ENCODE measurements at places on chromosomes 7 and 10.

- no peak for DNase-seq
These were observed 712.8 kb downstream of the PARD3 start for GRCh38 chr10:34102237-34102673.

DNA sequence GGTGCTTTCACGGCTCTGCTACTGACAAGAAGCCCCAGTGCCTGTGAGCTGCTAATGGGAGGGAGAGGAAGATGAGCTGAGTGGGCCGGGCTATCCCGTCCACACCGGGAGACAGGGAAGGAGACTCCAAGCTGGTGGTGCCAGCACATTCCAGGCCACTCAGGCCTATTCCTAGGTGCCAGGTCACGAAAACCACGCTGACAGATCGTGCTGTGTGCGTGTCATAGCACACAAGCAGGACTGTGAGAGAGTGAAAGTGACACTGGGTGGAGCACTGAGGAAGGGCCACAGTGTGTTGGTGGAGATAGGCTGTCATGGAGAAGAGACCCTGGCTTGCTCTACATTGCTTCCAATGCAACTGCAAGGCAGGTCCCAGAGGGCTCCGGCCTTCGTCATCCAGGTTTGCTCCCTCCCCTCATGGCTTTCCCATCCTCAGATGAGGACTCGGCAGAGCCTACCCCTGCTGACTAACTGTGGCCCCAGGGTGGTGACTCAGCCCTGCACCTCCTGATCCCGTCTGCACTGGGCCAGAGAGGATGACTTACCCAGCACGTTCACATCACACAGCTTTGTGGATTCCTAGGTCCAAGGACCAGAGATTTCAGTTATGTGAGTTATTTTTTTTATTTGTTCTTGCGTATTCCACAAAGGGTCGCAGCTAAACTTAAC, 167.3 kb downstream of the EGFR start:
- no peak for DNase-seq

GRCh38 chr10:51768886-51769465, 69.6 kb upstream of the CSTF2T start:
- DNase-seq = no peak

DNA sequence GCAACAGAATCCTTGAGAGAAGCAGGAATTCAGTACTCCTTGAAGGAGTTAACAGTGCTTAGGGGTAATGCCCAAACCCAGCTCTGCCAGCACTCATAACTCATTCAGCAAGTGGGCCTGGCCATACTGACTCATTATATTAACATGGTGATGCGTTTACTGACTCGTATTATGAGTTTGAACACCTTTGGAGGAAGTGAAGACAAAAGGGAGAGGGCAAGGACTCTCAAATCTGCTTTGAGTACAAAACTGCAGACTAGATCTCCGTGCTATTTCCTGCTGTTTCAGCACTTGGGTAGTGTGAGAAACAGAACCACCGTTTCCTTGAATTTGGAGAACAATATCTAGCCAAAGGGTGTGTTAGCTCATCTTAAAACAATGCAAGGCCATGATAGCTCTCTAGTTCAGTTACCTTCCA, 30.8 kb downstream of the SLC16A9 start:
- DNase-seq = no peak

- DNase-seq = no peak
These were observed 73.1 kb downstream of the CDC123 start for GRCh38 chr10:12269056-12269455.

GRCh38 chr7:84049071-84049836, 145.3 kb downstream of the SEMA3A start:
- DNase-seq = no peak

DNA sequence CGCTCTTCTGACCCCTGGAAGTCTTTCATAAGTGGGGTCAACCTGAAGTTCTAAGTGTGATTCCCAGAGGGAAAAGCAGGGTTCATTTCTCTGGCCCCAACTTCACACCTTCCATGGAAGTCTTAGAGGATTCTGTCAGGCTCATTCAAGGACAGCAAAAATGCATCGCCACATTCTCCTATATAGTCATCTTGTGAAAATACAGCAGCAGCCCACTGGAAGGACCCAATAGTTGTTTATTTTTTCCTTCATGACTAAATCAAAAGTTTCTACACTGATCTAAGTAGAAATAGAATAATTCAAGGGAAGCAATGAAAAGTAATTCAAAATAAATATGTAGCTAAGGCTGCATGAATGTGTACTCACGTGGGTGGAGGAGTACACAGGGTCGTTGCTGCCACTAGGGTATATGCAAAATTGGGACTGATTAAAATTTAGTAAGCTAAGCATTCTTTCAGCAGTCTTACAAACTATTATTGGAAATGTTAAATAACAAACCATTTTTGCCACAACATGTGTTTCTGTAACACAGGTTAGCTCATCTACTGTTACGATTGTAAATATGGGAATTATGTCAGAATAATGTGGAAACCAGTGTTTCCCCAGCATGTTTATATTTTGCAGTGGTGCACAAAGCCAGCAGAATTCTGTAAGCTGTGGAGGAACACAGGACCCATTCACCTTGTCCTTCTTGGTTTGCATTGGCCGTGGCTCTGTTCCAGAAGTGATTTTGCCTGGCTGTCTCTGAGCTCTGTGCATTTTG, 33.5 kb downstream of the EEPD1 start:
- DNase-seq = no peak

DNA sequence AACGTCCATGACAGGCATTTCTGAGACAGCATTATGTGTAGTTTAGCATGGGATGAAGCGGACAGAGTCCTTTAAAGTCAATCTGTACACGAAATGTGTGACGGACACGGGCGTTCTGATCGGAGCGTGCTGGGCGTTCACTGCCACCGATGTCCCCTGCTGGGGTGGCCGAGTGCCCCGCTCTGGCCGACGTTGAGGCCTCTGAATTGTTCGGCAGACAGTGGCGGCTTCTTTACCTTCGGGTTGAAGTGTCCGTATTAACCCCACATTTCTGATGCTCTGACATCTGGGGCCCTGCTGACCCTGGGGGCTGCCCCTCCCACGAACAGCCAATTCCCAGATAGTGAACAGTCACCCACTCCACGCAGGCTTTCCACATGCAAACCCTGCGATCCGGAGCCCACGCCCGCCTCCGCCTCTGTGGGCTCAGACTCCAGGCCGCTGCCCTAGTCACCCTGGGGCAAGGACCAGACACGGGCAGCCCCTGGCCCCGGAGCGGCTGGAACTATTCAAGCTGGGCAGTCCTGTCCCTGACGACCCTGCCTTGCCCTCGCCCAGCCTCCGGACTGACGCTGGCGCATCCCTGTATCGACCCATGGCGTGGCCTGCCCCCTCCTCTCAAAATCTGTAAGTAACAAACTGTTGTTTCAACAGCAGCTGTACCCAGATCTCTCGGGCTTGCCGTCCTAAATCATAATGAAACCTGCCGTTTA, 445.7 kb downstream of the PTPRN2 start:
- DNase-seq = no peak

GRCh38 chr7:157009170-157009777, 1.2 kb downstream of the MNX1 start:
- peak; percentile 73 for DNase-seq

DNA sequence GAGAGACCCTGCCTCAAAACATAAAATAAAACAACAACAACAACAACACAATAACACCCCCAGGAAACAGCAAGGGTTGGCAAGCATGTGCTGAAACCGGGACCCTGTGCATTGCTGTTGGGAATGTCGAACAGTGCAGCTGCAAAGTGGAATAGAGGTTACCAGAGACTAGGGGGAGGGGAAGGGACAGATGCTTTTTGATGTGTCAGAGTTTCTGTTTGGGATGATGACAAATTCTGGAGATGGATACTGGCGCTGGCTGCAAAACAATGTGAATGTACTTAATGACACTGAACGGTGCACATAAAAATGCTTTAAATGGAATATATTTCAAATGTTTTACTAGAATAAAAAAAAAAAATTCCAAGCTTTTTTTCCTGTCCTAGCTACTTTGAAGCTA, 241.8 kb downstream of the TEX36 start:
- DNase-seq = no peak

DNA sequence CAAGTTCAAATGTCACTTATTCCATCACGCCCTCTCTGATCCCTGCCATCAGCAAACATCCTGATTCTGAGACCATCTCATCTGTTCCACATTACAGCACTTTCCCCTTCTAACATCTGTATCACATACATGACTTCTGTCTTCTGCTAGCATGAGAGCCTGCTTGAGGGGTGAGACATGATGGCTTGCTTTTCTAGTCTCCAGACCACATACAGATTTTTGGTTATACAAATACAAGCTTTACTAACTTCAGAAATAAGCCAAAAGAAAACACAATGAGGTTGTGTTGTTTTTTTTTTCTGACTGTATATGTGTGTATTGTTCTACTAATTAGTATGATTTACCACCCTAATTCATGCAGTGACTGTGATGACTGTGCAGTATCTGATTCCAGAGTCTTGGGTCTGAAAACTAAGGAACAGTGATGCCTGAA, 34.3 kb downstream of the NAPEPLD start:
- no peak for DNase-seq

- DNase-seq = no peak
These were observed 302.2 kb downstream of the CSTF2T start for GRCh38 chr10:51397244-51397643.

GRCh38 chr7:28823582-28823981, 134.5 kb downstream of the TRIL start:
- no peak for DNase-seq

DNA sequence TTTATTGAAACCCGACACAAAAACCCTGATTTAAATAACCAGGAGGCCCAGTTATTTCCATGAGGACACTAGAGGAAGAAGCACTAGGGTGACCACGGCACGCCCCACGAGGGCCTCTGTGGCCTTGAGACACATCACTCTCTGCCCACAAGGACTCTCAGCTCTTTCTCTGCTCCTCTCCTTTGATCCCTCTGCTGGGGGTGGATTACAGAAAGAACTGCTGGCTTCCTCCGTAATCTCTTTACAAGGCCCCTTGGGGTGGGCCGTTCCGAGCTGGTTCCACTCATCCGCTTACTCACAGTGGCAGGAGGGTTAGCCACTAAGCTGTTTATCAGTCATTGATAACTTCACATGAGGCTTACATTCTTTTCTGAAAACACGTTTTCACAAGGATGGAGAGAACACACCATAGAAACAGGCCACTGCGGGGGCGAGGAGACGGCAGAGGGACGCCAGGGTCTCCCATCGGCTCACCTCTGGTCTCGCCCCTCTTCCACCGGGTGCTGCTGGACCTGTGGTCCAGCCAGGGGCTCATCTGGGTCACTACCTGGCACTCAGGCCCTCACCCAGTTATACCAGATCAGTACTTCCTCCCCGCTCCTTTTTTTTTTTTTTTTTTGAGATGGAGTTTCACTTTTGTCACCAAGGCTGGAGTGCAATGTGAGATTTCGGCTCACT, 17.6 kb upstream of the PFKFB3 start:
- DNase-seq = no peak

GRCh38 chr7:51950813-51951212, 634.2 kb upstream of the COBL start:
- no peak for DNase-seq

- peak; percentile 6 for DNase-seq
These were observed at the start of gene PTN for GRCh38 chr7:137343281-137343841. PTN (minus strand) TSS chr7:137343733; CDS start chr7:137254973, 88,760 bp downstream.

- DNase-seq = no peak
These were observed 493.0 kb downstream of the KCNMA1 start for GRCh38 chr10:77144656-77145055.

GRCh38 chr7:114354306-114354705, 60.3 kb upstream of the FOXP2 start:
- no peak for DNase-seq

DNA sequence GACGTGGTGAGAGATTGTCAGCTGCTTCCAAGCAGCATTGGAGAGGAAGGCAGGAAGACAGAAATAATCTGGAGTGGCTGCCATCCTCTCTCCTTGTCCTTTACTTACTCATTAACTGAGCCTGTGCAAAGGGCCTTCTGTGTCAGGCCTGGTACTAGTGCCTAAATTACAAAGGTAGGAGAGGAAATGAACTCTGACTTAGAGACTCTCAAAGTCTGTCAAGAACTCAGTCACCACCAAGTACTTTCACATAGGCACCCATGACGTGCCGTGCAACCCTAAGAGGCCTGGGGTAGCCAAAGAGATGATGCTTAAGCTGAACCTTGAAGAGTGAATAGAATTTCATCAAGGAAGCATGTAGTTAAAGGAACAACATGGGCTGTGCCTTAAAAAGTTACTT, 866.9 kb downstream of the LRMDA start:
- DNase-seq = no peak

- DNase-seq = no peak
These were observed 199.0 kb downstream of the HTR7 start for GRCh38 chr10:90658791-90659190.

GRCh38 chr7:106126170-106126938, 14.2 kb upstream of the SYPL1 start:
- peak; percentile 36 for DNase-seq

DNA sequence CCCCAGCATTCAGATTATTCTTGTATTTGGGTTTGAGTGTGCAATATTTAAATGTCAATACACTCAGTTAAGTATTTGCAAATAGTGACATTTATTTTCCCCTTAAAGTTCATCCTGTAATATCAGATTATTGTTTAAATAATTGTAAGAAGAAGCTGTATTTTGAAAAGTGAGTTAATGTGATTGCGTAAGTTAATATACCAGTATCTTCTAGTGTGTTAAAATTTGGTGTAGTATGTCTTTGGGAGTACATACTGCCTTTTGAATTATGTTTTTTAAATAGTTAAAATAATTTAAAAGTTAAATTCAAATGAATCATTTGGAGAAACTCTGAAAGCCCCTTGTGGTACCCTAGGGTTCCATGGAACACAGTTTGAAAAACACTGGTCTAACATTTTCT, 28.6 kb downstream of the LRMDA start:
- no peak for DNase-seq

GRCh38 chr7:98038731-98039130, 48.7 kb upstream of the OCM2 start:
- no peak for DNase-seq

DNA sequence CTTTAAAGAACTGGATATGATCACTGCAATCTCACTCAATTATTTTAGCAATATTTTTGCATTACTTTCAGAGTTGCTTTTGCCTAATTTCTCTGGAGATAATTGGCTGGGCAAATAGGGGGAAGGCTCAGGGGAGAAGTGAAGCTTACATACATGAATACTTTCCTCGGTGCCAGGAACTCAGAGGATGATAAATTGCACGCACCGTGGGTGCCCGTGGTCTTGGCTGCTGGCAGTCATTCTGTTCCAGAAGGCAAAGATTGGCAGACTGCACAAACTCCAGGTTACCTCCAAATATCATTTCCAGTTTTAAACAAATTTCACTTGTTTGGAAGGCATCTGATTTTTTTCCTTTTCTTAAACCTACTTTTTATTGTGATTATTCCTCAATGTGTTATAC, 197.8 kb upstream of the TMEM72 start:
- no peak for DNase-seq

- no peak for DNase-seq
These were observed 518.9 kb downstream of the LRMDA start for GRCh38 chr10:75950307-75950706.

- DNase-seq = no peak
These were observed 96.8 kb downstream of the COL28A1 start for GRCh38 chr7:7438851-7439250.
